Spleen (tissue), 13 donors: ENCODE measurements at places on chromosomes 3 and 15. TPM values are rescaled to one million over a fixed set of nuclear protein-coding genes. Genes with fewer than 3 reads are reported as not detected.
A peak's percentile ranks its signal among the peaks of the same experiment; 100 is the strongest.

- no peak for DNase-seq
Measured at GRCh38 chr3:160921020-160921635, 165.1 kb downstream of the PPM1L start.

DNA sequence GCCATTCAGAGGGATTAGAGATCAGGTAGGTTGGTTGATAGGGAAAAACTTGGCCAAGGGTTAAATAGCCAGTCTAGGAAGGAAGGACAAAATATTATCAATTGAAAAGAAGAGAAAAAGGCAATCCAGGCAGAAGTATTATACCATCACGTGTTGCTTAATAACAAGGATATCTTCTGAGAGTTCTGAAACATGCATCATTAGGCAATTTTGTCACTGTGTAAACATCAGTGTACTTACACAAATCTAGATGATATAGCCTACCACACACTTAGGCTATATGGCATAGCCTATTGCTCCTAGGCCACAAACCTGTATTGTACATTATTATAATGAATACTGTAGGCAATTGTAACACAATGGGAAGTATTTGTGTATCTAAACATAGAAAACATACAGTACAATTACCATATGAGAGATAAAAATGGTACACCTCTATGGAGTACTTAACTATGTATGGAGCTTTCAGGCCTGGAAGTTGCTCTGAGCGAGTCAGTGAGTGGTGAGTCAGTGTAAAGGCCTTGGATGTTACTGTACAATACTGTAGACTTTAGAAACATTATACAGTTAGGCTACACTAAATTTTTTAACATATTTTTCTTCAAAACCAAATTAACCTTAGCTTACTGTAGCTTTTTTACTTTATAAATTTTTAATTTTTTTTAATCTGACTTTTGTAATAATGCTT lies 2.7 kb downstream of the TEX55 start:
- DNase-seq = no peak

DNA sequence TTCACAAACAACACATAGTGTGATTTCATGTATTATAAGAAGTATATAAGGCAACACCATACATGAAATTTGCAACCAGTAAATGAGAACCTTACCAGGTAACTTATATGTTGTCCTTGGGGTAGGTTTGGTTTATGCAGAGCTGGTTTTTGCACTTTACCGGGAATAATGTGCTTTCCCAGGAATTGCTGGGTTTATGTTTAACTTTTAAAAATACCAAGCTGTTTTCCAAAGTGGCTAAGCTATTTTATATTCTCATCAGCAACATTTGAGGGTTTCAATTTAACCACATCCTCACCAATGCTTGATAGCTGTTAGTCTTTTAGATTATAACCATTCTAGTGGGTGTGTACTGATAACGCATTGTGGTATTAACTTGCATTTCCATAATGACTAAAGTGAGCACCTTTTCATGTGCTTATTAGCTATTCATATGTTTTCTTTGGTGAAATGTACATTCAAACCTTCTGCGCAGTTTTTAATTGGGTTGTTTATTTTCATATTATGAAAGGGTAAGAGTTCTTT lies 71.6 kb downstream of the KY start:
- no peak for DNase-seq

DNA sequence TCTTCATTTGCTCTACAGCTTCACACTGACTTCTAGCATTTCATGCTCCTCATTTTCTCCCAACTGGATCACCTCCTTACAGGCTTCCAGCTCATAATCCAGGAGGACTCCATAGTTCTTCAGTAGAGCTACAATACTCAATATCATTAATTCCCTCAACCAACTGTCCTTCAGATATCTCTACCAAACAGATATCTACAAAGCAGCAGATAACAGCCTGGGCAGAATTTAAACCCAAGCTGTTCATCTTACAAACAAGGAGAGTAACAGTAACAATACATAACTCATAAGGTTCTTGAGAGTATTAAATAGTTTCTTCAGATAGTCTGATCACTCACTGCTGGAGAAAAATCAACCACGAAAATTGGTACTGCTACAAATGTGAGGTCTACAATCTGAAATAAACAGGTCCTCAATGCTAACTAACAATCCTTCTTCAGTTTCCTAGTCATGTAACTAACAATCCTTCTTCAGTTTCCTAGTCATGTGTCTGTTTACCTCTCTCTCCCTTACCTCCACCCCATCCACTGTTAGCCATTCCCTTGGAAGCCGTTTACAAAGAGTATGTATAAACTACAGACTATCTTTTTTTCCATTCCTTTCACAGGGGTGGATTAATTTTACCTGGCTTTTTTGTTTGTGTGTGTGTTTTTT lies 5.0 kb downstream of the PEAK1 start:
- DNase-seq = no peak

DNA sequence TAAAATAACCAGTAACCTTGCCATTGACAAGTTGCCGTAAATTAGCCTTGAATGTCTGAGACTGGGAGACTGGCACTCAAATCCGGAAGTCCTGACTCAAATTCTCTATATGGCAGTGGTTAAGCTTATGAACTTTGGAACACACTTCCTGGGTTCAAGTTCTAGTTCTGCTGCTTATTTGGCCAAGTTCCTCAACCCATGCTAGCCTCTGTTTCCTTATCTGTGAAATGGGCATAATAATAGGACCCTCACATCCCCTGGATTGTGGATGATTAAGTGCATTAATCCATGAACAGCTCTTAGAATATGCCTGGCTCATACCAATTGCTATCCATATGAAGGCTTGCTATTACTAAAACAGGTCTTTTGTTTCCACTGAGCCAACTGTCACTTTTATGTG lies 311.5 kb downstream of the EDEM1 start:
- DNase-seq = no peak

DNA sequence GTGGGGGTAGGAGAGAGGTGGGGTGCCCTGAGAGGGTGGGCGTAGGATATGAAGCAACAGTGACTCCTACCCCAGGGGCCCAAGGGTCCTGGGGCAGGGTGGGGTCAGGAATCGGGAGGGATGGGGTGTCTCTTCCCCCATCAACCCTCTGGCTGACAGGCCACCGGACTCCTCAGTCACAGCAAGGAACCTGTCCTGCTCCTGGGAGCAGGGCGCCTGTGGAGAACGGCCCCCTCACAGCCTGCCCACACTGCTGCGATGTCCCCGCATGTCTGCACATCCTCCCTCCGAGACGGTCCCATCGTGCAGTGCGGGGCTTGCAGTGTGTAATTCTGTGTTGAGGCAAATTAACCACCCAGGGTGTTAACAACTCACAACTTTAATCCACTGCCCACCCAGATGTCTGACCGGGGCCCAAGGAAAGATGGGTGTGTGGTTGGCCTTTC lies 2.7 kb downstream of the TM4SF19 start:
- no peak for DNase-seq

- DNase-seq = no peak
Measured at GRCh38 chr15:49507261-49507660, 84.2 kb downstream of the FGF7 start.

DNA sequence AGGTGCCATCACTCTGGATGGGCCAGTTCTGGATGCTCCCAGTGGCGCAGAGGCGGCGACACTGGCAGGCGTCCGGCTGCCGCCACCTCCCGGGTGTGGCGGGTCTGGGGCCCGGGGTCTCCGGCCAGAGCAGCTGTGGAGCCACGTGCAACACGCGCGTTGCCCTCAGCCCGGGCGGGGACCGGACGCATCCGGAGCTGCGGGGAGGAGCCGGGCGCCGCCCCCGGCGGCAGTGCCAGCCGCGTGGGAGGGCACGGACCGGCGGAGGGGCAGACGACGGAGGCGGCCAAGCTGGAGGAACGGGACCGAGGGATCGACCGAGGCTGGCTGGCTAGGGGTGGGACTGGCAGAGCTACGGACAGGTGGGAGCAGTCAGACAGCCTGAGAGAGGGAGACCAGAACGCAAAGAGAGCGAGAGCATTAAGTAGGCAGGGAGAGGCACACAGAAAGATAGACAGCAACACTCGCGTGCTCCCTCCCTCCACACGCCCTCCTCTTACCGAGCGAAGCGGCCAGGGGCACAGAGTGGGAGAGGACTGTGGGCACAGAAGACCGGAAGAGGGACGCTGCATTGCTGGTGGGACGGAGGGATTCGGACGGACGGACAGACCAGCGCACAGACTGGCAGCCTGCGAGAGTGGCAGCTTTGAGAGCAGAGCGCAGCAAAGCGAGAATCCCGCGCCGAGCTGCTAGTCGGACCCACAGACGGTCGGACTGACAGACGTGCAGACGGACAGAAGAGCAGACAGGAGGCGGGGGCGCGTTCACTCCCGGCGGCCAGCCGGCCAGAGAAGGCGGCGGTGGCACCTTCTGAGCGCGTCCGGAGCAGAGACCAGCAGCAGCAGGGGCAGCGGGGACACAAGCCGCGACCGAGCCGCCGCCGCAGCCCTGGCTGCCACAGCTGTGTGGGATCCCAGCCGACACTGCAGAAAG lies at the start of gene ARPP21:
ARPP21 (plus strand) TSS at position 272 of the 933 bp plus-strand sequence. CDS start 42,227 bp downstream, outside the sequence.
- DNase-seq = peak; percentile 80

GRCh38 chr3:109275702-109276293 lies 40.5 kb downstream of the DPPA2 start:
- no peak for DNase-seq

DNA sequence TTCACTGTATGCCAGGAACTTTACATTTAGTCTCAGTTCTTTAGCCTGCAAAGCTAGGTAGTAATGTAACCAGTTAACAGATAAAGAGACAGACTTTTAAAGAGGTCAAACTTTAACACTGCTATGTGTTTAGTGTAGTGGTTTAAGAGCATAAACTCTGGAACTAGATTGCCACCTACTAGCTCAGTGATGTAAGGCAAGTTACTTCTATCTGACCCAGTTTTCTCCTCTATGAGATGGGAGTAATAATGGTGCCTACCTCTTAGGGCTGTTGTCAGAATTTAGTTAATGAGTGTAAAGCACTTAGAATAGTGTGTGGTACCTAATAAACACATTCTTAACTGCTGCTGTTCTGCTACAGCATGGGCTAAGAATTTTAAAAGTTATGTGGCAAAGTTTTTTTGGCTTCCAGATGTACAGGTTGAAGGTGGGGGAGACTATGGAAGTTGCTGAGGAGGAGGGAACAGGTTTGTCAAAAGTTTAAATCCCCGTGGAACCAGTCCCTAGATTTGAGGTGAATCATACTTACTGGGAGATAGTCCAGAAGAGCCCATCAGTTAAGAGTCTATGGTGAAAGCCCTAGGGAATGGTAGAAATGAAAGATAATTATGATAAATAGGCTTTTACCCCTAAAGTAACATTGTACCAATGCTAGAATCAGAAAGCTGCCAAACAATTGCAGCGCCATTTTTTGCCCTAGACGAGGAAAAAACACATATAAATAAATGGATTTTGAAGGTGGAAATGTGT lies 13.9 kb downstream of the TSC22D2 start:
- DNase-seq = no peak

DNA sequence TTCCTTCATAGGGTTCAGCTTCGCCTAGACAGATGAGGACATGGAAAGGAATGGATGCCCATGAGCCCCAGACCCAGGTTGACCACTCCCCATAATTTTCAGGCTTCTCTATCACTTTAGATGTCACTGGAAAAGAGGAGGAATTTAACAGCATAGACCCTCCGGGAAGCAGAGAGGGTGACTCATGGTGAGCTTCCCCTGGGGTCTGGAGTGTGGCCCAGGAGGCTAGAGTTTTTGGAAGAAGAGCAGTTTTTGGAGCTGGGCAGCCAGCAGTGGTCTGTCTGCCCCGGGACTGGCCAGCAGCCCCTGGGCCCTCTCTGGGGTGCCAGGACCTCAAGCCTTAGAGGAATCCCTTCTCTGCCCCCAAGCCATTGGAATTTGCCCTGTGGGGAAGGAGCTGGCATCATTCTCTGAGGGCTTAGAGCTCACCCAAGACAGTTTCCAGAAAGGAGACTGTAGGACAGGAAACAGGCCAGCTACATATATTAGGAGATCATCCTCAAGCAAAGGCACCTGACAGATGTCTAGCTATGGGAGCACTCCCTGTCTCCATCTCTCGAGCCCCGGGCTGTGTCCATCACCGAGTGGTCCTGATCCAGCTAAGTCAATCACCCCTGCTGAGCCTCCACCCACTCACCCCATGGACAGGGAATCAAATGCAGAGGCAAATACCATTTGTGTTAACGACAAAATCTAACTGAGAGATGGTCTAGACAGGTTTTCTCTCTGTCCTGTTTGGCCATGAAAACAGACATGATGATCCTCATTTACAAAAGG lies 67.3 kb downstream of the MEGF11 start:
- peak; percentile 24 for DNase-seq

DNA sequence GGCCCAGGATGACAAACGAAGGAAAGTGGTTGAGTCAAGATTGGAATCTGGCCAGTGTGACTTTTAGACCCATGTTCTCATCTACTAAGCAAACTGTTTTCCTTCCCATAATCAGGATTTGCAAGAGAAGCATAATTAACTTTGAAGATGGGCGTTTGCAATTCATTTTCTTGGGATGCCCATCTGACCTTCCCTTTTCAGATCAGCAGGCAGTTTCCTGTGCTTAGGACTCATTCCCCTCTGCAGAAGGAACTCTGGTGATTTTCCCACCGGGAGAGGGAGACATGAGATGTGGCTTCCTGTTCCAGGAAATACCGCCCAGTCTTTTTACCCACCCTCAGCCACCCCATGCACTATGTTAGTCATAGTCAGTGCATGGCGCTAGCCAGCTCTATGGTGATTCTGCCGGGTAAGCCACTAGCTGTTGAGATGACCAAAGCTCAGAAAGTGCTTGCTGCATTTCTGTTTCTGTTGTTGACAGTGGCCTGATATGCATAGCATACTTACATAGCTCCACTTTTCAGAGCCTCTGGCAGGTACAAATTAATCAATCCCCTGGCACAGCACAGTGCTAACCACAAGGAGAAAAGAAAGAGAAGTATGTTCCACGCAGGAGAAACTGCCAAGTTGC lies 129.4 kb downstream of the VGLL4 start:
- DNase-seq = no peak

DNA sequence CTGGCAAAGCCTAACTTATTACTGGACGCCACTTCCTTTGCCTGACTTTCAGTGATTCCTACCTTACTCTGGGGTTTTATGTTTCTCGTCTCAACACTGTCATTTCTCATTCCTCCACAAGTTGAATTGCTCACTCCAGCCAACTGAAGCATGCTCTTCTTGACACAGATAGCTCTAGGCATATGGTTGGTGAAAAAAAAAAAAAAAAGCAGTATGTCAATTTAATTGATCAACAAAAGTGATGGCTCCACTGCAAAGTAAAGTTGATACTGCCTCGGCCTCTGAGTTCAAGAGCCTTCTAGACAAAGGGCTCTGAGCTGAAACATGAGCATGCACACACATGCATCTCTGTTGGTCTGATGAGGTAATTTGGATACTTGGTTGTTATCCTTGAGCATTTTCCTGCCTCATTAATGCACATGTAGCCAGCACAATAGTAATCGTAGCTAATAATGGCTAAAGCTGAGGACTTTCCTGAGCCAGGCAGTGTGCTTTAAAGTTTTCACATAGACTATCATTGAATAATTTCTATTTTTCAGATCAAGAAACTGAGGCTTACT lies 21.4 kb upstream of the UBE2Q2 start:
- no peak for DNase-seq

GRCh38 chr15:68598171-68599152 lies 19.7 kb downstream of the CORO2B start:
- peak; percentile 42 for DNase-seq

The BFSP2 gene
- 15.9 TPM for polyA plus RNA-seq

The ESYT3 gene
- not detected for polyA plus RNA-seq

The FGF12 gene
- polyA plus RNA-seq = 3.9 TPM

The PROS1 gene
- polyA plus RNA-seq = 2.5 TPM

The SATB1 gene
- polyA plus RNA-seq = 14.4 TPM

The GOLGA6L7 gene
- not detected for polyA plus RNA-seq

The CCNB2 gene
- polyA plus RNA-seq = 4.6 TPM
